ENCODE measurements at places on chromosomes 5 and 9. TPM values are rescaled to one million over a fixed set of nuclear protein-coding genes. Genes with fewer than 3 reads are reported as not detected.
A peak's percentile ranks its signal among the peaks of the same experiment; 100 is the strongest.

Gene TNFSF8
- total RNA-seq = not detected

Gene ZFP2
- total RNA-seq = 1.8 TPM

Gene SAXO1
- not detected for total RNA-seq

Gene MLANA
- not detected for total RNA-seq

Gene MCIDAS
- total RNA-seq = not detected

Gene SLC6A19
- total RNA-seq = not detected

Gene ZNF608
- total RNA-seq = 2.1 TPM

Gene PCDHB13
- 3.3 TPM for total RNA-seq

Gene PDE6A
- total RNA-seq = not detected

Gene FGF1
- 13.8 TPM for total RNA-seq

Gene SPRY4
- total RNA-seq = 12.8 TPM

Gene ACOT12
- total RNA-seq = not detected

Gene BRD3OS
- 36.3 TPM for total RNA-seq

Gene NUTM2F
- not detected for total RNA-seq

Gene CARD6
- 7.1 TPM for total RNA-seq

DNA sequence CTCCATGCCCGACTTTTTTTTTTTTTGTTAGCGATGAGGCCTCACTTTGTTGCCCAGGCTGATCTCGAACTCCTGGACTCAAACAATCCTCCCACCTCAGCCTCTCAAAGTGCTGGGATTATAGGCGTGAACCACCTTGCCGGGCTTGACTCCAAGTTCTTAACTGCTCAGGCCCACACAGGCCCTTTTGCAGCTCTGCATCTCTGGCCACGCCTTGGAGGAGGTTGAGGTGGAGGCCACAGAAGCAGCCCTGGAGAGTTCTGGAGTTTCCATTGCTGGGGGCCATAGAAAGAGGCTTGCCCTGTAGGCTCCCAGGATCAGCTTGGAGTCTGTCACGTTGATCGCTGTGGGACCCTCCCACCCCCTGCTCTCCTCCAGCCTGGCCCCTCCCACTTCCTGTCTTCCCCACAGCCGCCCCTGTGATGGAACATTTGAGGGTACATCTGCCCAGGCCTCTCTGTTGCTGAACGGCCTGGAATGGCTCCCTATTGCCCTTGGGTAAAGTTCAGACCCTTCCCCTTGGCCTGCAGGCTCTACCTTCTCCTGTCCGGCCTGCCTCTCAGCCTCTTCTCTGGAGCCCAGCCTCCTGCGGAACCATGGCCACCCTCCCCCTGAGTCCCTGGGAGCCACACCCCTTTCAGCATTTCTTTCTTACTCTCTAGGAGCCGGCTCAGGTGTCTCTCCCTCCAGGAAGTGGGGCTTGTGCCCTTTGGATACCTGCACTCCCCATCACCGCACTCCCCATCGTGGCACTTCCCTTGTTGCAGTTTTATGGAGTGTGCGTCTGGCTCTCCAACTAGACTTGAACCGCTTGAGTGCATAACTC is 30.4 kb upstream of the IER5L start:
- H3K4me1 ChIP-seq = no peaks in the 10 kb centered on the region
- no peaks in the 10 kb centered on the region for H3K36me3 ChIP-seq
- DNase-seq = no peak
- no peak overlapping the region for H3K27ac ChIP-seq
- no peaks in the 10 kb centered on the region for H3K27me3 ChIP-seq

- H3K27me3 ChIP-seq = no peaks in the 10 kb centered on the region
- H3K36me3 ChIP-seq = no peaks in the 10 kb centered on the region
- no peaks in the 10 kb centered on the region for H3K4me1 ChIP-seq
- no peak overlapping the region for H3K4me3 ChIP-seq
- DNase-seq = no peak
- no peak overlapping the region for H3K27ac ChIP-seq
These were observed 82.4 kb downstream of the SH3RF2 start for GRCh38 chr5:146018514-146019375.

DNA sequence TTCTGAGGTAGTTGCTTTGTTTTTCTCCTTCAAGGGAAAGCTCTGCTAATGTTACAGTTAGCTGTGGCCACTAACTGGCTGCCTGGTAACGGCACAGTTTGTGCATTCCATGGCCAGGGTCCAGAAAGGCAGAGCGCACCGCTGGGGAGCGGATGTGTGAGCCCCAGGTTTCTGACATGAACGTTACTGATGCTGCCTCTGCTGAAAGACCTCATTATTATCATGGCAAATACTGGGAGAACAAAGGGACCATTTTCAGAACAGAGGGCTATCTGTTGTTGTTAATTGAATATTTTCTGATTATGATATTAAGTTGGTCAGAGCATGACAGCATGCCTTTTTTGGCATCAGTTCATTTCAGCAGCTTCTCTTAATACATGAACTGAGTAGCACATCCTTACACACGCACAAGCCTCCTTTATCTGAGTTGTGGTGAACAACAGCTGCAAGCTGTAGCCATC is 134.1 kb downstream of the NUDT12 start:
- H3K27ac ChIP-seq = no peak overlapping the region
- no peaks in the 10 kb centered on the region for H3K36me3 ChIP-seq
- peaks cover 57% of the 10 kb centered on the region for H3K4me1 ChIP-seq
- DNase-seq = peak; percentile 20
- no peak overlapping the region for H3K4me3 ChIP-seq

GRCh38 chr9:79572608-79573411 is 1.0 kb downstream of the TLE4 start:
- DNase-seq = peak; percentile 68
- H3K27me3 ChIP-seq = no peaks in the 10 kb centered on the region
- peak overlapping the region; percentile 97 for H3K27ac ChIP-seq
- peaks cover 28% of the 10 kb centered on the region for H3K4me1 ChIP-seq

DNA sequence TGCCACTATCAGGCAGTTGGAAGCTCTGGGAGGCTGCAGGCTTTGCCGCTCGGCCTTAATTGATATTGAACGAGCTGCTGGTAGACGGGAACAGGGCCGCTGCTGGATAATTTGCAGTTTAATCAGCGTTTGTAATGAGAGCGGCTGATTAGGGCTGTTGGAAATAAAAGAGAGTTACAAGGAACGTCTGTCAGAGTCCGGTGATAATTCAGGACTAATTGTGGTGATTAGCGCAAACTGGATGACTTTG is 68.2 kb upstream of the TBCA start:
- DNase-seq = no peak
- peak overlapping the region; percentile 73 for H3K4me3 ChIP-seq
- H3K4me1 ChIP-seq = peaks cover 8% of the 10 kb centered on the region
- no peaks in the 10 kb centered on the region for H3K36me3 ChIP-seq
- no peaks in the 10 kb centered on the region for H3K27me3 ChIP-seq

- no peaks in the 10 kb centered on the region for H3K27me3 ChIP-seq
- no peak overlapping the region for H3K4me3 ChIP-seq
- no peaks in the 10 kb centered on the region for H3K4me1 ChIP-seq
- H3K27ac ChIP-seq = no peak overlapping the region
These were observed 48.0 kb downstream of the EPB41L4A start for GRCh38 chr5:112371067-112371466.

DNA sequence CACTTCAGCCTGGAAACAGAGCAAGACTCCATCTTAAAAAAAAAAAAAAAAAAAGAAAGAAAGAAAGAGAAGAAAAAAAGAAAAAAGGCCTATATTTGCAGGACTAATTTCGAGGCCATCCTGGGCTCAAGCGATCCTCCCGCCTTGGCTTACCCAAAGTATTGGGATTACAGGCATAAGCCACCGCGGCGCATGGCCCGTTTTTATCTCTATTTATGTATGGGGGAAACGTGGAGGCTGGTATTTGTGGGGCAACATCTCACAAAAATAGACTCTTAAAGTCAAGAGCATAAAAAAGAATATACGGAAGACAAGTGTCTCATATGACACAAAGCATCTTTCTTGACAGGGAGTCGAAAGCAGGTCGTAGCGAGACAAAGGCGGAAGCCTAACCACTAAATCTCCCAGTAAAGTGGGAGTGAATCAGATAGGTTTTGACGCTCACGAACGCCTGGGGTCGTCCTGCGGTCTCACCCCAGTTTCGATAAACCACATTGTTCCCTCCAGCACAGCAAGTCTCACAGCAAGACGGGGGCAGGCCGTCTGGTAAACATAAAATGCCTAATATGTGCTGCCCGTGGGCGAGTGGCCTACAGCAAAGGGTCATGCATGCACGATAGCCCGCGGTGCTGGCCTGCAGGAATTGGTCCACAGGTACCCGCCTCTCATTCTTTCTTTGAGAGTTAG is 1.8 kb upstream of the TRIM41 start:
- DNase-seq = no peak
- peak overlapping the region; percentile 27 for H3K4me3 ChIP-seq

GRCh38 chr5:130715541-130715940 is 449.5 kb downstream of the HINT1 start:
- no peaks in the 10 kb centered on the region for H3K4me1 ChIP-seq
- H3K4me3 ChIP-seq = no peak overlapping the region
- DNase-seq = no peak
- no peak overlapping the region for H3K27ac ChIP-seq

GRCh38 chr9:129889941-129890717 is 54.9 kb downstream of the USP20 start:
- H3K36me3 ChIP-seq = peaks cover 2% of the 10 kb centered on the region
- no peak for DNase-seq
- no peak overlapping the region for H3K4me3 ChIP-seq

- no peak for DNase-seq
- H3K4me1 ChIP-seq = no peaks in the 10 kb centered on the region
- no peaks in the 10 kb centered on the region for H3K36me3 ChIP-seq
These were observed 250.7 kb downstream of the ANXA1 start for GRCh38 chr9:73402081-73403028.

DNA sequence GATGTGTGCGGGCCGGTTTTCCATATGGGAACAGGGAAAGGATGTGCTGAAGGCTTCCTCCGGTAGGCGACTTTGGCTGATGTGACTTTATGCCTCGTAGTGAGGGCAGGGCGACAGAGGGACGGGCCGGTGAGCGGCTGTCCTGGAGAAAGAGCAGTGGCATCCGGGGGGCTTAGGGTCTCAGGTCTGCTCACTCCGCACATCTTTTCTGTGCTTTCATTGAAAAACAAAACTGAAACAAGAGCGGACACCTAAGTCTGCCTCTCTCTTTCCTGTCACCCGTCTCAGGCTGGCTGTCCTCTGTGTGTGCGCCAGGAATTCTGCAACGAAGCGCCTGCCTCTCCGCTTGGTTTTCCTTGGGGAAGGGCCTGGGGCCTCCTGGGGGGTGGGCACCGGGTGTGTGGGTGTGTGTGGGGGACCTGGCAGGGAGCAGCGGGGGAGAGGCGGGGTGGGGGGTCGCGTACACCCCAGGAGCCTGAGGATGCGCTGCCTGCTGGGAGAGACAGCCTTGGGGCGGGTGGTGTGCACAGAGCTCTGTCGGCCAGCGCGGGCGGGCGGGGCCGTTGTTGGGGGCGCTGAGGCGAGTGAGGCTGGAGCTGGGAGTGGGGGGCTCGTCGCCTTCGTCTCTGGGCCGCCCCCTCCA is 580 bp upstream of the PRRX2 start:
- no peaks in the 10 kb centered on the region for H3K36me3 ChIP-seq
- H3K27ac ChIP-seq = peak overlapping the region; percentile 99
- peaks cover 19% of the 10 kb centered on the region for H3K4me1 ChIP-seq
- peak overlapping the region; percentile 82 for H3K4me3 ChIP-seq
- H3K27me3 ChIP-seq = no peaks in the 10 kb centered on the region

- H3K4me3 ChIP-seq = no peak overlapping the region
- H3K36me3 ChIP-seq = no peaks in the 10 kb centered on the region
- H3K4me1 ChIP-seq = no peaks in the 10 kb centered on the region
- no peak for DNase-seq
These were observed 49.7 kb downstream of the RNF130 start for GRCh38 chr5:180021900-180022299.

GRCh38 chr5:22539762-22540161 is 313.4 kb downstream of the CDH12 start:
- no peaks in the 10 kb centered on the region for H3K4me1 ChIP-seq
- no peak for DNase-seq
- no peaks in the 10 kb centered on the region for H3K27me3 ChIP-seq
- no peak overlapping the region for H3K27ac ChIP-seq
- H3K36me3 ChIP-seq = no peaks in the 10 kb centered on the region
- no peak overlapping the region for H3K4me3 ChIP-seq

DNA sequence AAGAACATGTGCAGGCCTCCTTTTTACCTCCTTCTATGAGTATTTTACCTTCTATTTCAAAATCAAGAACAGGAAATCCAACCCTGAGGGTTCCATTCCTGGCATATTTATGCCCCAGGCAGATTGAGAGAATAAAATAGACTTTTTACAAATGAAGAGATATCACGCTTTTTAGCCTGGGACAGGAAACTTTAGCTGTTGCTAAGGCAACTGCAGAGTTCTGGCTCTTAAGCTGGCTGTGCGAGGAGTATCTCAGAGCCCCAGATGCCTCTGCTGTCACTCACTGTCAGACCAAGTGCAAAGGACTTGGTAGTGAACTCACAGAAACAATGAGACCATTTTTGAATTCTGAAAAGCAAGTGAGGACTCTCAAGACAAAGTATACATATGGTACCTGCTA is 69.5 kb upstream of the HSPB3 start:
- DNase-seq = no peak
- no peaks in the 10 kb centered on the region for H3K27me3 ChIP-seq
- no peak overlapping the region for H3K4me3 ChIP-seq
- H3K4me1 ChIP-seq = peaks cover 36% of the 10 kb centered on the region

GRCh38 chr5:118069452-118069851 is 918.9 kb downstream of the DTWD2 start:
- no peaks in the 10 kb centered on the region for H3K36me3 ChIP-seq
- no peak overlapping the region for H3K4me3 ChIP-seq
- no peak overlapping the region for H3K27ac ChIP-seq
- no peak for DNase-seq
- H3K4me1 ChIP-seq = no peaks in the 10 kb centered on the region
